ENCODE measurements at places on chromosomes 12 and 14.

DNA sequence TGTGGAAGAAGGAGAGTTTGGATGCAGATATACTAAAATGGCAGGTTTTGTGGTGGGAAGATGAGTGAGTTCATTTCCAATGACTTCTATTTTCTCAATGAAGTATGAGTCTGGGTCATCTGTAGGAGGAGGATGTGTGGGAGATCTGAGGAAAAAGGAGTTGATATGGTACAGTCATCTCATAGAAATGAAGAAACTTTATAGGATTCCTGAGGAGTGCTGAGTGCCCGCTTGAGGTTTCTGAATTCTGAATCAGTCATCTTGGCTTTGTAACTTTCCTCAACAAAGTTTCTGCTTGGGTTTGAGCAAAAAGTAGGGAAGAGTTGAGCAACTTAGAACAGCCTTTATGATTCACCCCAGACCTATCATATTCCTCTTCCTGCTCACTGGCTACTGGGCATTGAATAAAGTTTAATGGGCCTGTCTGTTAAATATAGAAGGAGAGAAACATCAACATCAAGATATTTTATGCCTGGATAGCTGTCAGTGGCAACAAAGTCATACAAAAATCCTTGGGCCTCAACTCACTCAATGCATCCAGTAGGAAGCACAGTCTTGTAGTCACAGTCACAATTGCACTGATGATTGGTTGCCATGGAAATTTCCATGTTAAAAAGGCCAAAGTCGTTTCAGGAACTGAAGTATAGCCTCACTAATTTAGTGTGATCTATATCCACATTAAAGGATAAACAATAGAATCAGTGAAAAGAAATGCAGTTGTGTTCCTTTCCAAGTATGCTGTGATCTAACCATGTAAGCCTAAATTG is 284.7 kb downstream of the DUSP6 start:
- no peak for DNase-seq

- DNase-seq = no peak
These were observed 131.2 kb upstream of the TBX3 start for GRCh38 chr12:114815026-114815795.

DNA sequence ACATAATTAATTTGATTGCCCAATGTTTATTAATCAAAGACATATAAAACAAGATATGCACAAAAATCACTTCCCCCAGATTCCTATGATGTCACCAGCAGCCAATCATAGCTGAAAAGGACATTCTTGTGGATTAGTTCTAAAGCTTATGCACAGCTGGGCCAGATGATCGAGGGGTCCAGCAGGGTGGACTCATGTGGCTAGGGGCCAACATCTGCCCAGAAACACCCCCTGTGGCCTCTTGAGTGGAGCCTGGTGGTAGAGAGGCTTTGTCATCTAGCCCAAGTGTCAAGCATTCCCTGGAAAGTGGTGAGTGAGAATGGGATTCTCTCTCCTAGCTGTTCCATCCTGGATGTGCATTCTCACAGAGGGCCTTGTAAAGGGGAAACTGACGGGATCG is 590.0 kb downstream of the BCL11B start:
- no peak for DNase-seq

GRCh38 chr12:7061138-7061537 is 620 bp downstream of the C1S start:
- no peak for DNase-seq

GRCh38 chr12:85301051-85301450 is 21.0 kb downstream of the ALX1 start:
- DNase-seq = no peak

DNA sequence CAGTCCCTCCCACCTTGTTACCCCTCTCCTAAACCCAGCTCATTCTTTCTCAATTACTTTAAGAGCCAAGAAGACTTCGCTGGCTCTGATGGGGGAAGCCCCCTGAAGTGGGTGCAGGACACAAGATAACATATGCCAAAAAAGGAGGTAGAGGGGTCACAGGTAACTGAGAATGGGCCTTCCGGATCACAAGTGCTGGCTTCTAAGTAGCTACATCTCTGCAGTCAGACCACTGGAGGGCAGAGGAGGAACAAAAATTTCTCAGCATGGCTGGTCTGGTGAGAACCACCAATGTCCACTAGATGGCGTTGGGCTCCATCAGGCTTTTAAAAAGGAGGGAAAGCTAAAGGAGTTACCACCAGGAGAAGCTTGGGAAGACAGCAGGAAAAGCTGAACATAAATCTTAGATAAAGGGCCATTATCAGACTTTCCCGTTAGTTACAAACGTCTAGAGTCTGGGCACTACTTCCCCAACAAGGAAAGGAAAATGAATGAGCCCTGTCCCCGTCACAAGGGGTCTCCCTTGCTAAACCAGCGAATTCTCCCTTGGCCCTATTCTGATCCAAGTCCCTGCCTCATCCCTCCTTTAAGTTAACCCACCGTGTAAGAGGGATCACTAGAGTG is 11.6 kb upstream of the CDH24 start:
- DNase-seq = peak; percentile 69

DNA sequence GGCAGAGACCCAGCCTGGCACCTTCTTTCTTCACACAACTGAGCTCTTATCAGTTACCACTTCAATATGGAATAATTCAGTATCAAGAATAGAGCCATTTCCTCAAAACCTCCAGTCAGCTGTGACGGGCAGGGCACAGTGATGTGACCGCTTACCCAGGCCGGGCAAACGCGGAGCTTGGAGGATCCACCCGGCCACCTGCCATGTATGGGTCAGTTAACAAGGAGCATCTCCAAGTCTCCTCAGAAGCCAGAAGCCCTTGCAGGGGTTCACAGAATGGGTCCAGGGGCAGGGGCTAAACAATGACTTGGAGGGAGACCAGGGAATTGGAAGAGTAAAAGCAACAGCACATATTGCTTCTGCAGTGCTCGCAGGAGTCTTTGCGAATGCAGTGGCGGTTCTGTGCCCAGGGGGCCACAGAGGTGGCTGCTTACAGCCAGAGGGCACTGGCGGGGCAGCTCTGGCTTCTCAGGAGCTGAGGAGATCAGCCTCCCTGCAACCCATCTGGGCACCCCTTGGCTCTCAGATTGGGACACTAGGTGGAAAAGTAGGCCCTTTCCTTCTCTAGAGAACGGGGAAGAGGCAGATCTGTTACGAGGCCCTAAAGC is 162.3 kb downstream of the CALM1 start:
- no peak for DNase-seq

DNA sequence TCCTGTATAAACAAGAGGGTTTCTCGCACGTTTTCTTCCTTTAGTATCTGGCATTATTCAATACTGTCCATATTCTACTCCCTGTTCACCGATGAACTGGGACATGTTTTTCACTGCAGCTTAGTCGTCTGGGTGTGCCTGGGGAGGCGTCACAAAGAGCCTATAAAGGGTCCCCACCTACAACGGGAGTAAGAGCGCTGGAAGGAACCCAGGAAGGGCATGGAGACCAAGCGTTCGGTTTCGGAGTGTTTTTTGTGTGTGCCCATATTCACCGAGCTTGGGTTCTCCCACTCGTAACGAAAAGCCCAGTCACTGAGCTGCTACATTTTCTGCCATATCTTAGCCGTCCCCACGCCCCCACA is 592 bp upstream of the USP15 start:
- DNase-seq = no peak

DNA sequence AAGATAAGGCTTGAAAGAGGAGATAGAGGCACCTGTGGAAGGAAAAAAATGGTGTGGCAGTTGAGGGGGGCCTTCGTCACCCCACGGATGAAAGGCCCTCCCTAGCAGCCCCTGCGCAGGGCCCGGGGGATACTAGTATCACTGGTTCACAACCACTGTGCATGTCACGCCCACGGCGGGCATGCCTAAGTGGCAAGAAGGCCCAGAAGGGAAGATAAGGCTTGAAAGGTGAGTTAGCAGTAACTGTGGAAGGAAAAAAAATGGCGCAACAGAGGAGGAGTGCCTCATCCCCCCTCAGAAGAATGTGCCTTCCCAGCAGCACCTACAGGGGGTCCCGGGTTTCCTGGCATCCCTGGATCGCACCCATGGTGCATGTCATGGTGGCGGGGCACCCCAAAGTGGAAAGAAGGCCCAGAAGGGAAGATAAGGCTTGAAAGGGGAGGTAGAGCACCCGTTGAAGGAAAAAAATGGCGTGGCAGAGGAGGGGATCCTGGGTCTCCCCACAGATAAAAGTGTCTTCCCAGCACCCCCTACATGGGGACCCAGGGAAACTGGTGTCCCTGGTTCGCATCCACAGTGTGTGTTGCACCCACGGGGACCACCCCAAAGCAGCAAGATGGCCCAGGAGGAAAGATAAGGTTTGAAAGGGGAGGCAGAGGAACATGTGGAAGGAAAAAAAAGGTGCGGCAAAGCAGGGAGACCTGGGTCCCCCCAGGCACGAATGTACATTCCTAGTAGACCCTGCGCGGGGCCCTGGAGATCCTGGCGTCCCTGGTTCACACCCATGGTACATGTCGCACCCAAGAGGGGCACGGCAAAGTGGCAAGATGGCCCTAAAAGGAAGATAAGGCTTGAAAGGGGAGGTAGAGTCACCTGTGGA is 279.2 kb downstream of the ALG10 start:
- no peak for DNase-seq

DNA sequence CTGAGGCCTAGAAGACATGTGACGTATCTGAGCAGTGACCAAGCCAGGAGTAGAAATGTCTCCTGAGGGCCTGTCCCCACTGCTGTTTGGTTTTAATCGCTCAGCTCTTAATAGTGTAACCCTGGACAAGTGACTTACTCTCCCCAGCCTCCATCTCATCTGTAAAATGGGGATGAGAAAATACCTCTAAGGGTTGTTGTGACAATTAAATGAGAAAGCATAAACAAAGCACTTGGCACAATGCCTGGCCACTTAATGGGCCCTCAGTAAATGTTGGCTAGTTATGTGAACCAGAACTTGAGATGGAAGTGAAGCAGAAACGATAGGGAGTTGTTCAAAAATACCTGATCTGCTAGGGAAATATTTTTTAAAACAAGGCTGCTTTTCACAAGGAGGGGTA is 58.2 kb downstream of the HMGA2 start:
- no peak for DNase-seq

GRCh38 chr12:14554281-14555007 is 13.2 kb downstream of the PLBD1 start:
- DNase-seq = no peak

- DNase-seq = no peak
These were observed 66.6 kb downstream of the SINHCAF start for GRCh38 chr12:31259136-31259886.

DNA sequence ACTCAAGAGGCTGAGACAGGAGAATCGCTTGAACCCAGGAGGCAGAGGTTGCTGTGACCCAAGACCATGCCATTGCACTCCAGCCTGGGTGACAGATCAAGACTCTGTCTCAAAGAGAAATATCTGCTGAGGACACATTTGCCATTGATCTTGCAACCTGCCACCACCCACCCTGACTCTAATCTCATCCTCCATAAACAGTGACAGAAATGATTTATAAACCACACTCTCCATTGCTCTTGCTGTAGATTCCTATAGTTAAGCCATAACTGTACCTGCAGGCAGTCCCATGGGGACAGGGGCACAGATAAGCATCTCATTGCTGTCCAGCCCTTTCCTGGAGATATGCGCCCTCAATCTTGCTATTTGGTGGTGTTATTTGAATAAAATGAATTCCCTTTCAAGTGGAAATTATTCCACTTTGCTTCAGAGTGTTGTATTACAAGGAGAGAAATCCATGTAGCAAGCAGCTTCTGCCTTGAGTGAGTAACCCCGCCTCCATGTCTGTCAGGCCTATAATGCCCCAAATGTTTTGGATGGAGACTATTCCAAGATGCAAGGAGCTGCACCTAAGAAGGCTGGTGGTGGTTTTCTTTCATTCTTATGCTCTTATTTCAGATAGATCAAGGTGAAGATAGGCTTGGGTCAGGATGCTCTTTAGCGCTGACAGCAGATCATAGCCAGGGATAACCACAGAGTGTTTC is 3.0 kb upstream of the ZDHHC22 start:
- no peak for DNase-seq

DNA sequence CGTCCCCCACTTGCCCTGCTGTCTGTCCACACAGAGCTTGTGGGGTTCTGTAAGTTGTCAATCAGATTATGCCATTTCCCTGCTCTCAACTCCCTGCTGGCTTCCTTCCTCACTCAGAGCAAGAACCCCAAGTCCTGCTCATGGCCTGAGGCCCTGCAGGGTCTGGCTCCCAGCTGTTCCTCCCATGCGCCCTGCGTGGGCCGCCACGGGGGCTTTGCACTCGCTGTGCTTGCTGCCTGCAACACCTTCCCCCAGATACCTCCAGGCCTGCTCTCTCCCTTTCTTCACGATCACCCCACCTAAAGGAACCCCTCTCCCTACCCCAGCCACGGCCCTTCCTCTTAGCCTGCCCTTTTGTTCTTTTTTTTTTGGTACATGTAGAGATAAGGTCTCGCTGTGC is 234.6 kb downstream of the AACS start:
- no peak for DNase-seq

DNA sequence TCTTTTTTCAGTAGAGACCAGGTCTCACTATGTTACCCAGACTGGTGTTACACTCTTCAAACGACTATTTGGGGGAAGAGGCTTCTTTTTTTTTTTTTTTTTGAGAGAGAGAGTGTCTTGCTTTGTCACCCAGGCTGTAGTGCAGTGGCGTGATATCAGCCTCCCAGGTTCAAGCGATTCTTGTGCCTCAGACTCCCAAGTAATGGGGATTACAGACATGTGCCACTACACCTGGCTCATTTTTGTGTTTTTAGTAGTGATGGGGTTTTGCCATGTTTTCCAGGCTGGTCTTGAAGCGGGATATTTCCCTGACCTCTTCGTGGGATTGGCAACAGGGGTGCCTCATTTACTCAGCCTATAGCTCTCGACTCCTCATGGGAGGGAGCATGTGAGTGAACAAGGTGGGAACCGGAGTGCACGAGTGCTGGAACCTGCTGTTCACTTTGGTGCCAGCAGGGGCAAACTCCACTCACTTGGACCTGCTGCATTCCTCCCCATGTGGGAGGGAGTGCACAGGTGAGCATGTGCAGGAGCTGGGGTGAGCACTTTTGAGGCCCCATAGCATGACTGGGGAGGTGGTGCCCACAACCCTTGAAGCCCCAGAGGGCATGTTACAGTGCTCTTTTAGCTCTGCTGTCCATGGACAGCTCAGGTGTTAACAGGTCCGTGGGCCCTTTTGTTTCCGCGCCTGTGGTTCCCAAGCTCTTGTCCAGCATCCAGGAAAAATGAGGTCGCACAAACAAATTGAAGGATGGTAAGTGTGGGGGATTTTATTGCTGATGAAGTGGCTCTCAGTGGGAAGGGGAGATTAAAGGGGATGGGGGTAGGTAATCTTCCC is 79.1 kb upstream of the HECTD1 start:
- DNase-seq = no peak
